ENCODE measurements at places on chromosomes 16 and 17.

DNA sequence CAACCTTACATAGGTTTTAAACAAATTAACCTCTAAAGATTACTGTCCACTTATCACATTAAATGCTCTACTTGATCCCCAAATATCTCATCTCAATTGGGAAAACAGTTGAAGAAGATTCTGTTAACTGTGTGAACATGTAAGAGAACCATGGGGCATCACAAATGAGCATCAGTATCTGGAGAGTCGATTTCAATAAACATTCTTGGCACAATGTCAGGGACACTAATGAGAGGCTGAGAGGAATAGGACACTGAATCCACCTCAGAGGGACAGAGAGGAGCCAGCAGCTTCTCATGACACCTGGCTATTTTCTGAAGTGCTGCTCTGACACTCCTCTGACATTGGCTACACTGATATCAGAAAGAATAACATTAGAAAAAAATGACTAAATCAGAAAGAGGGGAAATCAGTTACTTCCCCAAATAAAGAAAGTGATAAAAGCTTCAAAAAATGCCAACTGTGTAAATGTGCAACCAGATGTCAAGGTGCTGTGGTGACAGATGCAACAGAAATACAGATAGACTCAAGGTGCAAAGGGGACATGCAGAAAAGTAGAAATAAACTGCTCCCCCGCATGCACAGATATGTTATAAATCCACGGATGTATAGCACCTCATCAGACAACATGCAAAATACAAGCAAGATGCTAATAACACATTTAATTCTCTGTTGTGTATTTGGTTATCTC is 67.4 kb downstream of the SNX11 start:
- H3K4me3 ChIP-seq = no peak overlapping the region
- no peaks in the 10 kb centered on the region for H3K4me1 ChIP-seq
- no peak overlapping the region for H3K27ac ChIP-seq
- H3K36me3 ChIP-seq = no peaks in the 10 kb centered on the region
- H3K27me3 ChIP-seq = no peaks in the 10 kb centered on the region

GRCh38 chr16:81070979-81071378 is 6.1 kb downstream of the C16orf46 start:
- no peak overlapping the region for H3K27ac ChIP-seq
- H3K4me1 ChIP-seq = no peaks in the 10 kb centered on the region
- no peak for DNase-seq
- H3K4me3 ChIP-seq = no peak overlapping the region

DNA sequence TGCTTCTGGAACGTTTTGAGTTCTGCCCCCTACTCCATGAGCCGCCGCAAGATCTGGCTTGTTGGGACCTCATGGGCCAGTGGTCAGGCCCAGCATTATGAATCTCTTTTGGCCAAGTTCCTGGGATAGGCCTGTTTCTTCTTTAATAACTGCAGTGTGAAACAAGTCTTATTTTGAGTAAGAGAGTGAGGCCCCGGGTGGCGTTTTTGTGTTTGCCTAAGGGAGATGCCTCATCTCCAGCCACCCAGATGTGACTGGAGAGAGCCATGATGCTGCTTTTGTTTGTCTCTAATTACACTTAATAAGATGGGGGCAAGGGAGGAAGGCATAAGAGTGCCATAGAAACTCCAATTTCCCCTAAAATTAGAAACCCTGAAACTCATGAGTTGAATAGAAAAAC is 39.8 kb downstream of the KSR1 start:
- H3K27me3 ChIP-seq = no peaks in the 10 kb centered on the region
- DNase-seq = no peak
- no peaks in the 10 kb centered on the region for H3K36me3 ChIP-seq

DNA sequence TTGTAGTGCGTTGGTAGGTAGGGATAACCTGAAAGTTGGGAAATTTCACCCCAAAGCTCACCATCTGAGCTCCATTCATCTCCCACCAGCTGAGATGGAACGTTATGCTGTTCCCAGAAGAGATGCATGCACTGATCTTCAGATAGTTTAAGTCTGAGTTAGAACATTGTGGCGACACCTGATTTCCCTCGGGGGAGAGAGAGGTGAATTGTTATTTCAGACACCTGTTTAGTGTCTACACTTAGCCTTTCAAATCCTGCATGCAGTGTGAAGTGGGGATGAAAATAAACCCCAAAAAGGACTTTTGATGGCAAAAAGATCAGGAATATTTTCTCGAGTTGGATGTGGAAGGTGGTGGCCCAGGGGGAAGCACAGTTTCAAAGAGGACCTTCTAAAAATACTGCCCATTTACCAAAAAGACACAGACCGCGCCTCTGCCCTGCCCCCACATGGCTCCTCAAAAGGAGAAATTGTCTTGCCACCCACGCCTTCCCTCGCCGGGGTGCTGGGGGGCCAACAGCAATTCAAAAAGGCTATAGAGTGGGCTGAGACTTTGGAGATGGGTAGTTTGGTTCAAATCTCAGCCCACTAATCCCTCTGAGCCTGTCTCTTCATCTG is 11.4 kb downstream of the CIITA start:
- H3K4me3 ChIP-seq = no peak overlapping the region
- DNase-seq = no peak
- no peaks in the 10 kb centered on the region for H3K36me3 ChIP-seq

GRCh38 chr17:9237053-9237410 is 215.7 kb downstream of the NTN1 start:
- H3K27me3 ChIP-seq = no peaks in the 10 kb centered on the region
- no peak overlapping the region for H3K4me3 ChIP-seq
- no peaks in the 10 kb centered on the region for H3K36me3 ChIP-seq
- no peak overlapping the region for H3K27ac ChIP-seq
- DNase-seq = no peak
- peaks cover 6% of the 10 kb centered on the region for H3K4me1 ChIP-seq

GRCh38 chr17:48546924-48547807 is 2.3 kb upstream of the HOXB2 start:
- H3K27me3 ChIP-seq = peaks cover 3% of the 10 kb centered on the region
- DNase-seq = no peak
- H3K4me1 ChIP-seq = no peaks in the 10 kb centered on the region
- no peaks in the 10 kb centered on the region for H3K36me3 ChIP-seq
- H3K4me3 ChIP-seq = peak overlapping the region; percentile 7

- no peaks in the 10 kb centered on the region for H3K27me3 ChIP-seq
- no peaks in the 10 kb centered on the region for H3K36me3 ChIP-seq
- H3K4me3 ChIP-seq = no peak overlapping the region
- H3K4me1 ChIP-seq = no peaks in the 10 kb centered on the region
Observed at GRCh38 chr17:55363033-55363432, 58.6 kb downstream of the MMD start.

- no peak overlapping the region for H3K27ac ChIP-seq
- H3K36me3 ChIP-seq = no peaks in the 10 kb centered on the region
- H3K27me3 ChIP-seq = no peaks in the 10 kb centered on the region
Observed at GRCh38 chr16:14244196-14245010, 173.3 kb downstream of the MRTFB start.

- H3K27me3 ChIP-seq = no peaks in the 10 kb centered on the region
- H3K27ac ChIP-seq = no peak overlapping the region
- no peak for DNase-seq
- no peak overlapping the region for H3K4me3 ChIP-seq
- H3K36me3 ChIP-seq = no peaks in the 10 kb centered on the region
- H3K4me1 ChIP-seq = no peaks in the 10 kb centered on the region
Observed at GRCh38 chr16:59878999-59879398, 1144.9 kb upstream of the GOT2 start.

DNA sequence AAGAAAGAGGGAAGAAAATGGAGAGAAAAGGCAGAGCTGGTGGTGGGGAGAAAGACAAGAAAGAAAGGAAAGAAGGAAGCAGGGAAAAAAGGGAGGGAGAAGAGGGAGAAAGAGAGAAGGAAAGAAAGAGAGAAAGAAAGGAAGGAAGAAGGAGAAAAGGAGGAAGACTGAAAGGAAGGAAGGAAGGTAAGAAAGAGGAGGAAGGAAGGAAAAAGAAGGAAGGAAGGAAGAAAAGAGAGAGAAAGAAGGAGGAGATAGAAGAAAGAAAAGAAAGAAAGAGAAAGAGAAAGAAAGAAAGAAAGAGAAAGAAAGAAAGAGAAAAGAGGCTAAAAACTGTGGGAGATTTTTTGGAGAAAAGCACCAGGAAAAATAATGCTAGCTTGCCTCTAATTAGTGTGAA is 561.4 kb upstream of the GOT2 start:
- H3K4me1 ChIP-seq = no peaks in the 10 kb centered on the region
- no peak overlapping the region for H3K27ac ChIP-seq
- H3K4me3 ChIP-seq = no peak overlapping the region
- no peak for DNase-seq

DNA sequence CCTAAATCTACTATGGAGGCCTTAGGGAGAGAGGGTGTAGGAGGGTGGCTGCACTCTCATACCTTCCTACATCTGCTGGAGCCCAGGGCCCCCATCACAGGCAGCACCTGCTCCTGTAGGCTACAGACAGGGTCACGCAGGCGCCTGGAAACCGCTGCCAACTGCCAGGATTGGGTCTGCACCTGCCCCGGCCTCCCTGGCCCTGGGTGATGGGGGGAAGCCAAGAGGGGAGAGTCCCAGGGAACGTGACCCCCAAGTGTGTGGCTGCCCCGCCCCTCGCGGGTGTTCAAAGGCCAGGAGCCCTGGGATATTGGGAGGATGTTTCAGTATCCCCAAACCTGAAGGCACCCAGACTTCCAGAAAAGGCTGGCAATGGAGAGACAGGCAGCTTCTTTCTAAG is 5.6 kb upstream of the TEX19 start:
- DNase-seq = no peak
- H3K4me1 ChIP-seq = no peaks in the 10 kb centered on the region
- H3K36me3 ChIP-seq = no peaks in the 10 kb centered on the region

GRCh38 chr17:55654022-55654421 is 68.6 kb downstream of the TMEM100 start:
- no peak overlapping the region for H3K4me3 ChIP-seq
- H3K4me1 ChIP-seq = no peaks in the 10 kb centered on the region

- no peak overlapping the region for H3K4me3 ChIP-seq
- no peak for DNase-seq
- H3K36me3 ChIP-seq = no peaks in the 10 kb centered on the region
- no peak overlapping the region for H3K27ac ChIP-seq
- H3K4me1 ChIP-seq = no peaks in the 10 kb centered on the region
Observed at GRCh38 chr16:80103463-80103862, 437.3 kb upstream of the DYNLRB2 start.

DNA sequence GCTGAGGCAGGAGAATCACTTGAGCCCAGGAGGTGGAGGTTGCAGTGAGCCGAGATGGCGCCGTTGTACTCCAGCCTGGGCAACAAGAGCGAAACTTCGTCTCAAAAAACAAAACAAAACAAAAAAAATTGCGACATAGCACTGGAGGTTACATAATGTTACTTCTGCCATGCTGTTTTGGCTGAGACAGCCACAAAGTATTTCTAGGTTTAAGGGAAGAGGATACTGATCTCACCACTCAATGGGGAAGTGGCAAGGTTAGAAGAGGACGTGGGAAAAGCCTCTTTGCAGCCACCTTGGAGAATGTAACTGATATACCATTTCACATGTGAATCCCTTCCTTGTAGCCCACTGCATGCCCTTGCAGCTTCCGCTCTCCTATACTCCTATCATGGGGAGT is 131.2 kb upstream of the NLRP1 start:
- H3K36me3 ChIP-seq = no peaks in the 10 kb centered on the region
- no peaks in the 10 kb centered on the region for H3K4me1 ChIP-seq
- no peak overlapping the region for H3K4me3 ChIP-seq
- no peaks in the 10 kb centered on the region for H3K27me3 ChIP-seq
- no peak overlapping the region for H3K27ac ChIP-seq

DNA sequence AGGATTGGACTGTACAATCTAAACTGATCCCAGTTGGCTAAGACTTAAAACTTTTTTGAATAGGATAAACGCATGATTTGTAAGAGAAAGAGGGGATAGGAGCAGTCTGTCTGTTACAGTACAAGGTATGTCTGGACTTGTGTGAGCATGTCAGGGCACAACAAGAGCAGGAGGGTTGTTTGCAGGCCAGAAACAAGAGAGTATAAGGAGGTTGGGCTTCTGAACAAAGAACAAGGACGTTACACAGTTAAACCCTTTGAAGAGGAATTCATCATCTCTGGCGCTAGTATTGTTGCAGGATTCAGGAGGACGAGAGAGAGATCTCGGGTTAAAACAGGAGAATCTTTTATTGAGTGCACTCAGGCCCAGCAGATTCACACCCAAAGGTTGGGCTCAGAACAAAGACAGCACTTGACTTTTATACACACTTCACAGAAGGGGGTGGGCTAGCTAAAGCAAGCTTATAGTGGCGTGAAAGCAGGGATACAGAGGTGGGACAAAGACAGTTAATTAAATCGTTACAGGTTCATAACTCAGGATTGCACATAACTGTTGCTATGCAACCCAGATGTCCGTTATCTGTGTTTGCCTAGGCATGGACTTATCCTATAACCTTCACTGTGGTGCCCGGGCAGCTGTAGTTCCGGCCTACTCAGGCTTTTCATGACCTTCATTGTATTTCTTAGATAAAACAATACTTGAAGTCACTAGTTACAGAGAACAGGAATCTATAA is 34.3 kb downstream of the SEC14L1 start:
- no peak overlapping the region for H3K4me3 ChIP-seq
- DNase-seq = peak; percentile 67
- H3K27ac ChIP-seq = peak overlapping the region; percentile 49
- no peaks in the 10 kb centered on the region for H3K36me3 ChIP-seq
- H3K4me1 ChIP-seq = peaks cover 17% of the 10 kb centered on the region

DNA sequence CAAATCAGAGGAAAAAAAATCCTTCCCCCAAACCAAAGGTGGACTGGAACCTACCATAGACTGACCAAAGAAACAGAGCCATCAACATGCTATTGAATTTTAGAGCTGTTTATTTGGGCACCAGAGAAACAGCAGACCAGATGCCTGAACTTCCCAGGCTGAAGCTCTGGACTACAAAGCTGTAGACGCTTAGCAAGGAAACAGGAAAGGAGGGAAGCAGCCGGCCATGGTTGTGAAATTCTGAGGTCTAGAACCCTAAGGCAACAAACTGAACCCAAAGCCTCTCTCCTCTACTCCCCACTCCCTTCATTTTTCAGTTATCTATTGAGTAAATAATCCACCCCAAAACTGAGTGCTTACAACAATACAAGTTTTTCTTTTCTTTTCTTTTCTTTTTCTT is 45.4 kb upstream of the MEIOC start:
- no peaks in the 10 kb centered on the region for H3K4me1 ChIP-seq
- H3K36me3 ChIP-seq = no peaks in the 10 kb centered on the region
- no peak overlapping the region for H3K27ac ChIP-seq

GRCh38 chr16:8551388-8552332 is 38.7 kb downstream of the TMEM114 start:
- DNase-seq = no peak
- H3K27ac ChIP-seq = no peak overlapping the region
- no peaks in the 10 kb centered on the region for H3K27me3 ChIP-seq
- peaks cover 10% of the 10 kb centered on the region for H3K4me1 ChIP-seq
- H3K4me3 ChIP-seq = no peak overlapping the region

GRCh38 chr17:6023036-6023831 is 46.9 kb upstream of the WSCD1 start:
- H3K27ac ChIP-seq = no peak overlapping the region
- H3K36me3 ChIP-seq = no peaks in the 10 kb centered on the region

GRCh38 chr17:81392909-81393654 is 2.2 kb upstream of the BAHCC1 start:
- peaks cover 25% of the 10 kb centered on the region for H3K4me1 ChIP-seq
- peak overlapping the region; percentile 87 for H3K4me3 ChIP-seq
- no peaks in the 10 kb centered on the region for H3K36me3 ChIP-seq
- peak overlapping the region; percentile 94 for H3K27ac ChIP-seq

- peak overlapping the region; percentile 38 for H3K27ac ChIP-seq
- no peaks in the 10 kb centered on the region for H3K27me3 ChIP-seq
- no peaks in the 10 kb centered on the region for H3K36me3 ChIP-seq
- H3K4me3 ChIP-seq = no peak overlapping the region
- H3K4me1 ChIP-seq = peaks cover 30% of the 10 kb centered on the region
Observed at GRCh38 chr17:17567631-17568030, 23.9 kb downstream of the PEMT start.

GRCh38 chr16:49661465-49662187 is 194.3 kb downstream of the ZNF423 start:
- H3K4me1 ChIP-seq = no peaks in the 10 kb centered on the region
- H3K27me3 ChIP-seq = no peaks in the 10 kb centered on the region
- no peak overlapping the region for H3K27ac ChIP-seq

Measured in pancreas (tissue), 10 donors.